ENCODE measurements at places on chromosomes 2 and 18.

GRCh38 chr2:67899187-67899586, 163.6 kb downstream of the C1D start:
- no peak for DNase-seq

- DNase-seq = no peak
Measured at GRCh38 chr2:234333168-234334130, 163.4 kb downstream of the ARL4C start.

DNA sequence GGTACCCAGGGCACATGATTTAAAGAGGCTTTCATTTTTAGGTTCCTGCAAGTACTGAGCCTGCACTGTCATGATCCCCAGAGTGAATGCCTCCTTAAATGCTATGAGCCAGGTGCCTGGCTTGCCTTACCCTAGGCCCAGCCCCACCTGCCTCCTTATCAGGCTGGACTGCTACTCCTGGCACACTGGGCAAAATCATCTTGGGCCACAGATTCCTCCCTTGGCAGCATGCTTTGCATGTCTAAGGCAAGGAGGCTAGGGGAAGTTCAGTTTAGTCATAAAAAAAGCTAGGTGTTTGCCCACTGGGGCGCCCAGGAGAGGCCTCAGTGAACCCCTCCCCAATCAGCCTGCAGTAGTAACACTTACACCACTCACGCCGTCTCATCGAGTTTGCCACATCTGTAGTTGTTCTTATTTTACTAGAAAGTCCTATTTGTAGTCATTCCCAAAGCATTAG, 45.1 kb downstream of the LBH start:
- no peak for DNase-seq

DNA sequence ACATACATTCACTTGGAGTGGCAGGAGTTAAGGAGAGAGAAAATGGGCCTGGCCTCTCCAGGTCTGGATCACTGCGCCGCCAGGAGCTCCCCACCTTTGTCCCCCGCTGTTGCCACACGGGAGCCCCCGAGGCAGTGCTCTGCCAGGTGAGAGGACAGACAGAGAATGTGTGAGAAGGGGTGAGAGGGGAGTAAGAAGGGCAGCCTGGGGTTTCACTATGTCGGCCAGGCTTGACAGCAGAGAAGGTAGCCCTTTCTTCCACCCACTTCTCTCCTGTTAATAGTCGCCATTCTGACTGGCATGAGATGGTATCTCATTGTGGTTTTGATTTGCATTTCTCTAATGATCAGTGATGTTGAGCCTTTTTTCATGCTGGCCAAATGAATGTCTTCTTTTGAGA, 26.2 kb upstream of the ARHGEF4 start:
- DNase-seq = no peak

GRCh38 chr2:20159411-20160070, 65.4 kb downstream of the SDC1 start:
- DNase-seq = peak; percentile 40

DNA sequence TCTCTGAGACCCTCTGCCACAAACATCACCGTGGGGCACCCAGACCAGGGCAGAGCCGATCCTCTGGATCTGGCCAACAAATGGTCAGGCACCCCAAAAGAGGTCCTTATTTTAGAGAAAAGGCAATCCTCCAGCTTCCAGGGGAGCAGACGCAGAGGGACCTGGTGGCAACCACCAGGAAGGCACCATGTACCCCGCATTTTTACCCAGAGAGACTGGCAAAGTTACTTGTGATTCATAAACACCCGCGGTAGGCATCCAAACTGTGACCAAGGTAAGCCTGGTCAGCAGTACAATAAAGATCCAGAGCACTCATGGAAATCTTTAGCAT, 10.5 kb downstream of the LIMS2 start:
- DNase-seq = no peak

GRCh38 chr2:106552921-106553320, 65.8 kb downstream of the CD8B2 start:
- DNase-seq = no peak

GRCh38 chr2:221203856-221204255, 368.2 kb downstream of the EPHA4 start:
- DNase-seq = peak; percentile 0

GRCh38 chr2:155350783-155351580, 652.5 kb downstream of the KCNJ3 start:
- DNase-seq = no peak

GRCh38 chr2:154565433-154565832, 133.1 kb upstream of the KCNJ3 start:
- DNase-seq = no peak

DNA sequence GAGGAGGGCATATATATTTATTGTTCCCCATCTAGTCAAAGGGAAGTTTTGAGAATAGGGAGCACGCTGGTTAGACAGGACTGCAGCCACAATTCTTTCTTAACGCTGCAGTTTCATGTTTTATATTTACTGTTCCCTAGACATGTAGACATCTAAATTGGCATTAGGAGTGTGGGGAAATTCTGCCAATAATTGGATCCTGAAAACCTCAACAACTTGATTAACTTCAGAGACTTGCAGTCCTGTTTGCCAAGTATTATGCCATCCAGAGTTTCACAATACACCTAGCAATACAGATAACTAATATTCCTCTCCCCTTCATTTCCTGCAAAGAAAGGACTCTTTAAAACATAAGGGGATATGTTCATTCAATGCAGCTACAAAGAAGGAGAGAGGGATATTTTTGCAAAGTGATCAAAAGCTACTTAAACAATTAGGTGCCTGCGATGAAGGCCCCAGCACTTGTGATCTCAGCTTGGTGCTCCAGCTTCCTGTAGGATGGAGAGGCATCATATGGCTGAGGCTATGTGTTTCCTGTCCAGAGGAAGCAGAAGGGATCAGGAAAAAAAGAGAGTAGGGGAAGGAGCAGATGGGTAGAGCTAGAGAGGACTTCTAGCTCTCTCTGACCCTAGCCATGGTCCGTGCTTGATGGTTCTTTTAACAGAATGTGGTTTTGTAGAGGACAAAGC, 264.4 kb downstream of the MTX2 start:
- no peak for DNase-seq

- no peak for DNase-seq
Measured at GRCh38 chr2:55478610-55479304, 40.8 kb upstream of the CFAP36 start.

DNA sequence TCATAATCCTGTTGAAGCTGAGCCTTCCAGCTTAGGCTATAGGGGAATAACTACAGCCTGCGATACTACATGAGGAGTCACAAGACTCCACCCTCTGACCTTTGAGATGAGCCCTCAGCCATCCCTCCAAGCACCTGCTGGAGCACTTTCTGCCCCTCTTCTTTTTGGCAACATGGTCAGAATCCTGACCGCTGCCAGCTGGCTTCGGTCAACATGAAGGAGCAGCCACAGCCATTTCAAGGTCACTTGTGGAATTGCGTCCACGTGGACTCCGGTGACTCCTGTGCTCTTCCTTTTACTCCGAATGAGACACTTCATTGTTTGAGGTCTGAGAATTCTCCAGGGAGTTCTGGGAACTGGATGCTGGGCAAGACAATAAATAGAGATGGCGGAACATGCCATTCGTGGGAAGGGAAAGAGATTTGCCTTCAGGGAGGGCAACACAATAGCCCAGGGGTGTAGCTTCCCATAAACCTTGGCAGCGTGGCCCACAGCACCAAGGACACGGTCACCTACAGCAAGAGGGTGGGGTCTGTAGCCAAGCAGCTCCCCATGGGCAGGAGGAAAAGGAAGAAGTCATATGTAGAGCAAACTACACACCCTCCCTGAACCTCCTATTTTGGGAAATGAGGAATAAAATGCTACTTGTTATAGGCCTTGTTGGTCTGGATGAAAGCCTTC, 73.3 kb upstream of the PPP1CB start:
- DNase-seq = no peak

- DNase-seq = no peak
Measured at GRCh38 chr18:22961156-22961555, 28.0 kb downstream of the RBBP8 start.

DNA sequence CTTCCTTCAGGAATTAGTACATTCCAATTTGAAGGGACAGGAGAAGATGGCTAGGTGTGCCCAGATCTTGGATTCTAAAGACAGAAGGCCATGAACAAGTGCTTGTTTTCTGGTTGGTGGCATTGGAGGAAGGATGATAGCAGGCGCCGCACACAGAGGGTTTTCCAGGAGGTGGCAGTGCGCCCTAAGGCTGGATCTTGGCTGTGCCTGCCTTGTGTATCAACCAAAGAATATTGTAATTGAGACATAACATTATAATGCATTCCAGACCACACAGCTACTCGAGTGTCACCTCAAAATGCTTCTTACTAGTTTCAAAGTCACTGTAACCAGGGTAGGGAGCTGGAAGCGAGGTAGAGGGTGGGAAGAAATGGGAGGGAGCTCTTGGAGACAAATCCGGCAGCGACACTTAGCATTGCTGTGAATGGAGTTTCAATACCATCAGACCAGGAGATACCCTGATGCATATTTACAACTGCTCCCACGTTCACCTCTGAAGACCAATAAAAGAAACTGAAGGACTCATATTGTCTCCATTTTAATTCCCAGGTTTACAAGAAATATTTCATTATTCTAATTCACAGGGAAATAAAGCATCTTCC, 42.5 kb downstream of the CPO start:
- DNase-seq = peak; percentile 69

DNA sequence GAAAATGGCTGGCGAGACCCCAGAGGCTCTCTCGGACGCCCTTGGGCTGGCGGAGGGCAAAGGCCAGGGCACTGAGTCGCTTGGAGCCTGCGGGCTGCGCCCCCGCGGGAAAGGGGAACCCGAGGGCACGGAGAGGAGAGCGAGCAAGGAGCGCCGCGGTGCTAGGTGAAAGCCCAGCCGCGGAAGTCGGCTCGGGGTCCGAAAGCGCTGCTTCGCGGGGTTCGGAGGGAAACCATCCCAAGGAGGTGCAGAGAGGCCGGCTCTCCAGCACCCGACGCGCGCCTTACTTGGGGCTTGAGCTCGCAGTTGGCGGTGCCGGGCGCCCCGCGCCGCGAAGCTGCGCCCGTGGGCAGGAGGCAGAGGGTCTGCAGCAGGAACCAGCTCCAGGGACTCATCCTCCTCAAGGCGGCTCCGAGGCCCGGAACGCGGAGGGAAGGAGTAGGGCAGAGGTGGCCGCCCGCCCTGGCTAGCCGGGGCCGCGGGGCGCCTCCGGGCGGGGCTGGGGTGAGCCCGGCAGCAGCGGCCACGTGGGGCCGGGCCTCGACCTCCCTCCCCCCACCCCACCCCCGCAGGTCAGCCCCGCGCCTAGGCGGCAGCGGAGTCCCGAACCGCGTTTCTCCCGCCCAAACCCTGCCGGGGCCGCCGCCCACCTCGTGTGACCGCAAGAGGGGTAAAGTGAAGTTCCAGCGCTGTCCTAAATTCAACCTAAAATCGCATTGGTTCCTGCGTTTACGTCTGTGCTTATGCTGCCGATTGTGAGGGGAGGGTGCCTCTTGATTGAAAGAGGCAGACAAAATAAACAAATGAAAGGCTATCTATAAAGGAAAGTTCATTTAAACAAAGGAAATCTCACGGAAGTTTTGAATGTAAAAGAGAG, at the start of gene TRABD2A:
Gene TRABD2A, minus strand, starts transcription at position 440 of the 877 bp plus-strand sequence. Its CDS starts 45 bp downstream, at position 395.
- peak; percentile 44 for DNase-seq

GRCh38 chr2:73993778-73994177, 9.1 kb downstream of the TET3 start:
- no peak for DNase-seq

DNA sequence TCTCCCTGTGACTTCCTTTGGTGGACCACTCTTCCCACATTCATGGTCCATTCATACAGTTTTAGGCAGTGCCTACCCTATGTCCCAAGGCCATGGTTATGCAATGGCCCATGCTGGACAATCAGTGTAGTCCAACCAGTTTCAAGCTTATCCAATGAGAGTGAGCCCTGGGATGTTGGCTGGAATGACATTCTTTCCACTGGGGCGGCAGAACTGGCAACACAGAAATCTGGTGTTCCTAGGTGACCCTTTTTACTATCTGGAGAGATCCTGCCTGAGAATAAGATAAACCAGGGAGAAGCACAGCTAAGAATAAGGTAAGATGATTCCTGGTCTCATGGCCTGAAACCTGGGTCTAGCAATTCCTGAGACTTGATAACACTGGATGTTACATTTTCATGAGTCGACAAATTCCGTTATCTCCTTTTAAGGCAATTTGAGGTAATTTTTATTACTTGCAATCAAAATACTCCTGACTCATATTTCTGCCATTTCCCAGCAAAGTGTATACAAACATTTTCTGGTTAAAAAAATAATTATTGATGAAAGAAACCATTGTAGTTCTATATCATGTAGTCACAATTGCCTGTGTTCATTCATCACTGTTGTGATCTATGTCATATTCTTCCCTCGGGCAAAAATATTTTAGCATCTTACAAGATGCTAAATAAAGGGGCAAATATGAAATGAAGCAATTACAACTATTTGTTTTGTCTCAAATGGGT, 271.5 kb upstream of the LYPD1 start:
- no peak for DNase-seq

GRCh38 chr2:3604991-3605961, 10.4 kb downstream of the COLEC11 start:
- no peak for DNase-seq

GRCh38 chr2:216372761-216373291, 543 bp upstream of the MARCHF4 start:
- peak; percentile 63 for DNase-seq

GRCh38 chr2:60502144-60502543, 51.3 kb downstream of the BCL11A start:
- no peak for DNase-seq

- no peak for DNase-seq
Measured at GRCh38 chr18:28963481-28963880, 786.6 kb upstream of the CDH2 start.

GRCh38 chr2:208350610-208351009, 56.0 kb upstream of the PTH2R start:
- DNase-seq = no peak

- DNase-seq = no peak
Measured at GRCh38 chr2:99850084-99850710, 292.2 kb downstream of the AFF3 start.

GRCh38 chr2:219086196-219086595, 25.5 kb upstream of the IHH start:
- DNase-seq = no peak

DNA sequence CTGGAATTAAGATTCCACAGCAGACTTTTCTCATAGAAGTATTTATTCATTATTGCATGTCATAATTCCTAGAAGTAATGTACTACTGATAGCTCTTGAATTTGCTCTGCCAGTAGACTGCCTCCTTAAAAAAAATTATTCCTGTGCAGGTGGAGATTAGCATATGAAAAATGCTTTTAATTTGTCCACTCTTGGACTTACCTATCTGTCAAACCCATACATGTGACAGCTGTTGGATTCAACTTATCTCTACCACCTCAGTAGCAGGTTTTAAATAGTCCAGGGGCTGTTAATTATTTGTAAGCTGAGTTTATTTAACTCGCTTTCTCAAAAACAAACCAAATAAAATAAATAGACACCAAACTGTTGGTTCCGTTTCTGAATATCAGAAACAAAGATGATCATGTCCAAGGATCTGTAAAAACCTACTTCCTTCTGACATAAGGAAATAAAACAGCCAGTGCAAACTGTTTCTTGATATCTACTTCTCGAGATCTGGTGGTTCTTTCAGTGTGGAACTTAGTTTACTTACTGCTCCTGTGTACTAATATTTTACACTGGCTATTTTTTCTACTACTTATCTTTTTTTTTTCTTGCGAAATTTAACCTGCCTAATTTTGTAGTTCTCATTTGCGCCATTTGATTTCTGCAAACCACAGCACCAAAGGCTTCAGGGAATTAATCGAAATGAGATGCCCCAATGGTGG, 44.2 kb downstream of the ZEB2 start:
- DNase-seq = no peak

Measured in LHCN-M2 (cell line).